Suppressor macrophage (primary cell): ENCODE measurements at places on chromosomes 6 and 20.
A peak's percentile ranks its signal among the peaks of the same experiment; 100 is the strongest.

GRCh38 chr6:5087389-5087788, 2.2 kb downstream of the PPP1R3G start:
- DNase-seq: peak; percentile 82

- DNase-seq: no peak
Measured at GRCh38 chr6:137660296-137660731, 166.1 kb upstream of the OLIG3 start.

DNA sequence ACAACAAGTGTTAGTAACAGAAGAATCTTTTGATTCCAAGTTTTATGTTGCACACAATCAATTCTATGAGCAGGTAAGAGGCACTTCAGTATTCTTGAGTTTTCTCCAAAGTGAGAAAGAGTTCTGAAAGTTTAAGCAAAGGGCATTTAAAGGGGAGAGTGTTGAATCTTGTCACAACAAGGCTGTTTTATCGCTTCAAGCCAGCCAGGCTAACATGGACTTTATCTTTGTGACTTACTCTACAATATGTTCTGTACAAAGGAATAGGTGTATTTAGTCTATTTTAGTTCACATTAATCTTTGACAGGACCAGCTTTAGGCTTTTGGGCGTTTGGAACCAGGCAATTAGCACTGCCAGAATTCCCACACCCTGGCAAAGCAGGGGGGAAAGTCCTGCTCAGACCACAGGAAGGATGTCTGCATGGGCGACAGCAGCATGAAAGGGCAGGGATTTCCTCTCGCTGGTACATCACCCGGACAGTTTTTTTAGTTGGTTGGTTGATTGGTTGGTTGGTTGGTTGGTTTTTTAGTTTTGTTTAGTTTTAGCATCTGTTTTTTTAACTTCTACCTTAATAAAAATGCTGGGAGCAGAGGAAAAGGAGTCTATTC, 395.4 kb upstream of the SOX4 start:
- DNase-seq: no peak

DNA sequence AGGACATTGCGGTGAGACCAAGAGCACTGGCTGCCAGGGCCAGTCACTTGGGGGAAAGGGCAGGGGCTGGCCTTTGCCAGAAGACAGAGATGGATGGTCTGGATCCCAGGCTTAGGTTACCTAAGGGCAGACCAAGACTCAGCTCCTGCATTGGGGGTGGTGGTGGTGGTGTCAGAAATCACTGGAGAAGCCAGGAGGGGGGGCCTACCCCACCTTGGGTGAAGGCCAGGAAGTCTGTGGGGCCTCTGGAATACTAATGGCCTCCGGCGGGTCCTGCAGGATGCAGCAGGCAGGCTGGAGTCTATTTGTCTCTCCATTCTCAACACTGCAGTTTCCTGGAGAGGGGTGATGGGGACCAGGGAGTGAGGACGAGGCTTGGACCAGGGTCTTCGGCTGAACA, 32.8 kb downstream of the CD40 start:
- no peak for DNase-seq

DNA sequence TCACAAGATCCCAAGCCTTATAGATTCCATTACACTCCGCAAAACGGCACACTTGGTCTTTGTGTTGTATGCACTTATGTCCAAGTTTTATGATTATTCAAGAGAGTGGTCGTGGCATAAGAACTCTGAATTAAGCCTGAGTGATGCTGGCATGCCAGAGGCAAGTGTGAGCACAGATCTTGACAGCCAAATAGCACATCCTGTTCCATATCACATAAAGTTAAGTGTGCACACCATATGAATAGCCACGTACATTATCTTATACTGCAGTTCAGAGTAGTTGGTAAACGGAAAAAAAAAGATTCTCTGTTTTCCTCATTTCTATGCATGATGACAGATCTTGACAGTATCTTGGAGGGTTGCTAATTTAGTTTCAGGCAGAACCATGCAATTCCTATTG, 727.3 kb upstream of the FLRT3 start:
- no peak for DNase-seq

DNA sequence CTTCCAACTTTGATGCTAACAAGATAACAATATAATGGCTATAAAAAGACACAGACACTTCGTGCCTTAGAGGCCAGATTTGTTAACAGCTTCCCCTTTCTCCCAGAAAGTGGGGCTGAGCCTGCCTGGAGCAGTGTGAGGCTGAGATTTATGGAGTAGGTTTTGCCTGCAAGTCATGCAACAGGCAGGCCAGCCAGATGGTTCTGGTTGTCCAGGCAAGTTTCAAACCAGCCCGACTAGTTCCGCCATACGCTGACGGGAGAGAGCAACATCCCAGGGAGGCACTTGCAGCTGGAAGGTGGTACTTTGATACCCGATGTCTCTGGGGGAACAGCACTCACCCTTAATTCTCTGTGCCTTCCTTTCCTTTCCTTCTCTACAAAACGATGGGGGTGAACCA, 81.3 kb upstream of the NAA20 start:
- peak; percentile 65 for DNase-seq

DNA sequence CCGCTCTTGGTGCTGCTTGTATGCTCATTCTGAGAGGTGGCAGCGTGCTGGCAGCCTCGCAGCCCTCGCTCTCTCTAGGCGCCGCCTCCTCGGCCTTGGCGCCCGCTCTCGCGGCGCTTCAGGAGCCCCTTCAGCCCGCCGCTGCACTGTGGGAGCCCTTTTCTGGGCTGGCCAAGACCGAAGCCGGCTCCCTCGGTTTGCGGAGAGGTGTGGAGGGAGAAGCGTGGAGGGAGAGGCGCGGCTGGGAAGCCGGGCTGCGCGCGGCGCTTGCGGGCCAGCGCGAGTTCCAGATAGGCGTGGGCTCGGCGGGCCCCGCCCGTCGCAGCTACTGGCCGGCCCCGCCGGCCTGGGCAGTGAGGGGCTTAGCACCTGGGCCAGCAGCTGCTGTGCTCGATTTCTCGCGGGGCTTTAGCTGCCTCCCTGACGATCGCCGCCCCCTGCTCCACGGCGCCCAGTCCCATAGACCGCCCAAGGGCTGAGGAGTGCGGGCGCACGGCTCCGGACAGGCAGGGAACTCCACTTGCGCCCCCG, 19.5 kb upstream of the FAM8A1 start:
- DNase-seq: peak; percentile 58

DNA sequence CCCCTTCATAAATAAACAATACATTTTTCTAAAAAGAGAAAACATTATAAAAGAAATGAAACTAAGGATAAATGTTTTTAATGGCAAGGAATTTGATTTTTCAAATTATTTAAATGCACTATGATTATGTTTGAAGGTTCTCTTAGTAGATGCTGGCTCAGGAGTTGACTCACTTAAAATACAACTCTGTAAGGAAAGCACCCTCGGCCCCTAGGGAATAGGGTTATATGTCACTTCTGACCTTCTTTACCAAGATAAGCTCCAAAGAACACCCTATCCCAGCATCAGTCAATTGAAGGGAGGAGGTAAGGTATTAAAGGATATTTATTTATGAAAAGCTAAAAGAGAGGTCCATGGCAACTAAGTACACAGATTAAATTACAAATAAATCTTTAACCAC, 6.8 kb downstream of the SNAP91 start:
- DNase-seq: no peak
